ENCODE measurements at places on chromosomes 1 and 21. TPM values are rescaled to one million over a fixed set of nuclear protein-coding genes. Genes with fewer than 3 reads are reported as not detected.
A peak's percentile ranks its signal among the peaks of the same experiment; 100 is the strongest.

The HSPA6 gene
- total RNA-seq: 4.2 TPM

DNA sequence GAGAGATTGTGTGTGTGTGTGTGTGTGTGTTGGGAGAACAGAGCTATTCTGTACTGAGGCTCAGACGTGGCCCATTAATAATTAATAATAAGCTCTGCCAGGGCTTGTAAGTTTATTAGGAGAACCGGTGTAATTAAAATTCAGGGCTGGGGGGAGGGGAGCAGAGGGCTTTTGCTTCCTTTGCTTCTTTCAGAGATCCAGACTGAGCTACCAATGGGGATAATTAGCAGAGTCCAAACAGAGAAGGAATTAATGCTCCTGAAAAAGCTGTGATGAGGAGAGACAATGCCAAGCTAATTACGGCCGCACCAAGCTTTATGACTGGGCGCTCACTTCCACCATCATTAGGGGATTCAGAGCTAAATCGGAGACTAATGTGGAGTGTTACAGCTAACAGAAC, 4.5 kb downstream of the SYT6 start:
- no peak for DNase-seq

GRCh38 chr1:178470411-178470960, 26.3 kb downstream of the CLEC20A start:
- no peak for DNase-seq

- no peak for DNase-seq
These were observed 19.3 kb upstream of the METTL13 start for GRCh38 chr1:171762143-171762563.

GRCh38 chr21:9008636-9009035, 1512.7 kb upstream of the TPTE start:
- peak; percentile 89 for DNase-seq

GRCh38 chr1:98556521-98557158, 104.9 kb upstream of the SNX7 start:
- no peak for DNase-seq

- DNase-seq: peak; percentile 44
These were observed 201.0 kb upstream of the PTBP2 start for GRCh38 chr1:96520579-96520947.

DNA sequence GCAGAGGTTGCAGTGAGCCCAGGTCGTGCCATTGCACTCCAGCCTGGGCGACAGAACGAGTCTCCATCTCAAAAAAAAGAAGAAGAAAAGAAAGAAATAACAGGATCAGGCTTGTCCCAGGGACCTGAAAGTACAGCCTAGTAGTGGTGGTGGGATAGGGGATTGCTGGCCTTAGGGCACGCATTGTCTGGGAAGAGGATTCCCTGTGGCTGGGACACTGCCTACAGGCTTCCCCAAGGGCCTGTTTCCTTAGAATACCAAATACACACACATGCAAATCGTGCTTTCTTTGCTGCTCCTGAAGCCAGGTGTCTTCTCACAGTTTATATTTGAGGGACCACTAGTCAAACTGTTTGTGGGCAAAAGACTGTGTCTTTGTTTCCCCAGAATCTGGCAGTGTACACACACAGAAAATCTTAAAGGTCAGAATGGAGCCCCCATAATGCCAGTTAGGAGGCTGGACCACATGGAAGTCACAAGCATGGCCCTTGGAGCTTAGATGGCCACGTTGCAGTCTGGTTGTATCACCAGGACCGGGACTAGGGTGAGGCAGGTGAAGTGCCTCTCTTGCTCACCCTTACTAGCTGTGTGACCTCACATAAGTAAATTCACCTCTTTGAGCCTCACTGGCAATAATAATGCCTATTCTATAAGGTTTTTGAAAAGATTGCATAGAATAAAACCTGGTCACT, 12.7 kb upstream of the ASAP3 start:
- DNase-seq: no peak

- no peak for DNase-seq
These were observed 274.0 kb upstream of the NR5A2 start for GRCh38 chr1:199753513-199753912.

DNA sequence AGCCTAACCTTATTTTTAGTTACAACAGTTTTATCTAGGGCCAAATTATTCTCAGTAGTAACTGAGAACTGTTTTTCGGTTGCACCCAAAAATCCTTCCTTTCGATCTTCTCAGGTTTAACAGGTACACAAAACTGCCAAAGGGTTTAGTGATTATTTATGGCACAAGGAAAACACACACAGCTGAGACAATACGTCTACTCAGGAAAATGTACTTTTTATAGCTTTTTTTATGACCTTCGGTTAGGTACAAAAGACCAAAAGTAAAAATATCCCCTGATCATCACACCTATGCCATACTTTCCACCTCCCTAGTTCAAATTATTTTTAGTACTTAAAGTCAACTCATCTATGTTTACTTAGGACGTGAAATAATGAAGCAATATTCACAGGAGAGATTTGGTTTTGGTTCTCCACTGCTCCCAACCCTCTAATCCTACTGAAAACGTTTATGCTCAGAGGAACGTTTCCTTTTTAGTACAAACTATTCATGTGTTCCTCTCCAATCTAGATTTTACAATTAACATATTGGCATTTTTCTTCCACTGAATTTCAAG, 48.7 kb downstream of the TTLL7 start:
- DNase-seq: no peak

DNA sequence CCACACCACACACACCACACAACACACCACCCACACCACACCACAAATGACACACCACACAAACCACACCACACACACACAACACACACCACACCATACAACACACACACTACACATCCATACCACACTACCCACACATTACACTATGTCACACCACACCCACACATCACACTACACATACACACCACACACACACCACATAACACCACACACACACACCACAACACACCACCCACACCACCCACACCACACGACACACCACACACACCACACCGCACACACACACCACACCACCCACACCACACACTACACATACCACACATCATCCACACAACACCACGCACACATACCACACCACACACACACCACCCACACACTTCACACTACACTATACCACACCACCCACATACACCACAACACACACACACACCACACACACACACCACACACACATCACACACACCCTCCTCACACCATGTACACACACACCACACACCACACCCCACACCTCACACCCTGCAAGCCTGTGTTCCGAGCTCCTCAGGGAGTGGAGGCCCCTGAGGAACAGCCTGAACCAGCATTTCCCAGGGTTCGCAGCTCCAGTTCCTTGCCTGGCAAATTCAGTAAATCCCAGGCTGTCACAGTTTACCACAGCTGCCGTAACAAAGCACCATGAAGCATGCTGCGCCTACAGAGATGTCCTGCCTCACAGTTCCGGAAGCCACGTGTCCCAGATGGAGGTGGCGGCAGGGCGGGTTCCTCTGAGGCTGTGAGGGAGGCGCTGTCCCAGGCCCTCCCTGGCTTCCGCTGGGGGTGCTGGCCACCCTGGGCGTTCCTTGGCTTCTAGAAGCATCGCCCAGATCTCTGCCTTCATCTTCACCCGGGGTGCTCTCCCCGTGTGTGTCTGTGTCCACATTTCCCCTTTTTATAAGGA, 69.8 kb upstream of the ATP5PO start:
- no peak for DNase-seq

- DNase-seq: no peak
These were observed 43.7 kb upstream of the PSEN2 start for GRCh38 chr1:226826479-226827261.

DNA sequence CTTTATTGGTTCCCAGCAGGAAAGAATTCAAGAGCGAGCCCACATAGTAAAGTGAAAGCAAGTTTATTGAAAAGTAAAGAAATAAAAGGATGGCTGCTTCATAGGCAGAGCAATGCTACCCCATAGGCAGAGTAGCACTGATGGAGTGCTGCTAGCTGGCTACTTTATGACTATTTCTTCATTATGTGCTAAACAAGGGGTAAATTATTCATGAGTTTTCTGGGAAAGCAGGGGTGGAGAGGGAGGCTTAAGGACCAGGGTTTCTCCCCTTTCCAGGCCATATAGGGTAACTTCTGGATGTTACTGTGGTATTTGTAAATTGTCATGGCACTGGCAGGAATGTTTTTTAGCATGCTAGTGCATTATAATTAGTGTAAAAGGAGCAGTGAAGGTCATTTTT, 1271.4 kb downstream of the KCNT2 start:
- no peak for DNase-seq

DNA sequence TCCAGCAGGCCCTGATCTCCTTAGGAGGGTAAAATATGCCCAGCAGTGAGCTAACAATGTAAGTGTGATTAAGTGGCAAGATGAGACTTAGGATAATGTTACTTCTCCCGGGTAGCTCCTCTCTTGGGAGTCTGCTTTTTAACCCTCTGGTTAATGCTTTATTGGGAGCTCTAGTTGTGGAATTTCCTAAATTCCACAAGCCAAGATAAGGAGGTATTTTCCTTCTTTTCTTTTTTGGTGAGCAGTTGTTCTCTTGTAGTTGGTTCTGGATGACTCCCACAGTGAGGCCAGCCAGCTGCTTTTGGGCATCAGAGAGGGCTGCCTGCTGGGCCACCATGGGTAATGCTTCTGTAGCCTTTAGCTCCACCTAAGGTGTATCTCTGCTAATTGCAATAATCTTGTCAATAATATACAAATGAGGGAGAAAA, 19.3 kb downstream of the C1orf52 start:
- no peak for DNase-seq

Measured in lower leg skin (tissue), 4 donors.